ENCODE measurements at places on chromosomes 3 and 15. TPM values are rescaled to one million over a fixed set of nuclear protein-coding genes. Genes with fewer than 3 reads are reported as not detected.

Gene RTP4
- total RNA-seq = 2.8 TPM

Gene PPP1R14D
- not detected for total RNA-seq

Gene TGFBR2
- 456 TPM for total RNA-seq

Gene PLA2G4E
- total RNA-seq = not detected

Gene UROC1
- not detected for total RNA-seq

Gene ATP10A
- 0.49 TPM for total RNA-seq

Gene MKRN2
- 22.3 TPM for total RNA-seq

Gene FOXB1
- total RNA-seq = not detected

Gene FAM174B
- total RNA-seq = 5.3 TPM

Gene SEMA3F
- total RNA-seq = 47.1 TPM

Gene SLC24A1
- 1.8 TPM for total RNA-seq

Gene LTF
- total RNA-seq = 0.13 TPM

Gene CFAP100
- total RNA-seq = not detected

Gene HACD3
- 42.9 TPM for total RNA-seq

Gene CRABP1
- not detected for total RNA-seq
